ENCODE measurements at places on chromosomes 7 and 10.

GRCh38 chr7:23696916-23697441, 13.0 kb upstream of the STK31 start:
- DNase-seq: peak; percentile 37

- no peak for DNase-seq
Observed at GRCh38 chr7:82445271-82445670, 1.7 kb upstream of the CACNA2D1 start.

GRCh38 chr7:29574659-29575058, 11.0 kb downstream of the PRR15 start:
- no peak for DNase-seq

DNA sequence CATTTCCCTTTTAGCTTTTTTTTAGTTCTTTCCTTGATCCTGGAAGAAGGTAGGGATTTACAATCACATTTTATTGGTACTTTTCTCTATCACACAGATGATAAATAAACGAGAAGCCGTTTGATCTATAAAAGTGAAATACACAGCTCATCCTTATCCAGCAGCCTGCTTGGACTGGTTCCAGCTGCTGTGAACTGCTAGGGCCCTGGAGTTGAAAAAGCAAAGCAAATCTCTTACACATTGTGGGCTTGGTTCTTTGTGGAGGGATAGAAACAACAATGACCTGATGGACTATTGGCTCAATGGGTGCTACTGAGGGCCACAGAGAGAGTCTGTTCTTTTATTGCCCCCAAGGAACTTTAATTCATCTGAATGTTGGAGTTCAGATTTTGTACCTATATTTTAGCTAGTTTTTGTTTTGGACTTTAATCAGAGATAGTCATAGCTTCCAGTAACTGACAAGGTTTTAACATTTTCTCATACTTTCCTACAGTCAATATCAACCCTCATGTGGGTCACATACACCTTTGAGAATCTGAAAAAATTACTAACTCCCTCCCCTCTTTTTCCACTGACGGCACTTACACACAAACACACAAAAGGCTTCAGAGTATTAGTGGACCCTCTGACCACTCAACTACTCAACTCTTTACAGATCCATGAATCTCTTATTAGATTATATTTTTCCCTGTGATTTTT, 91.6 kb upstream of the CCDC6 start:
- no peak for DNase-seq

DNA sequence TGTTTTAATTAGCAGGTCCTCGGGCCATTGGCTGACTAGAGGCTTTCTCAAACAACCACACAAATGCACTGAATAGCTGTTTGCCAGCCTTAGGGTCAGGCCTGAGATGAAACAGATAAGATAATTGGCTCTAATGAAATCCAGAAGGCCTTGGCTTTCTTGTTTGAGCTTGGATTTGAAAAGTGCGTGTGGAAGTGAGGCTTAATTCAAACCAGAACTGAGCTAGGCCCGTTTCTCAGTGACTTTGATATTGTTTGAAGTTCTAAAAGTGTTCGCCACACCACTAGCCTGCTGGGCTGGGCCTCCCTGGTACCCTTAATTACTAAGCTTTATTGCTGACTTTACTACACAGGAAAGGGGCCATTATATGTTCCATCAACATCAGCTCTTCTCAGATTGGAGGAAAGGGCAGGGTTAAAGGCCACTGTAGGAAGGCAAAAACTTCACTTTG, 270.6 kb downstream of the TWIST1 start:
- DNase-seq: no peak

GRCh38 chr10:1253523-1254353, 197.6 kb downstream of the WDR37 start:
- no peak for DNase-seq

- no peak for DNase-seq
Observed at GRCh38 chr10:26386781-26387180, 51.4 kb upstream of the APBB1IP start.

Measured in stimulated activated CD4-positive, alpha-beta T cell treated with anti-CD3 and anti-CD28 coated beads, TNF-alpha, amount 100 ng/mL, for 1 hour (primary cell).